ENCODE measurements at places on chromosomes 16 and 17. TPM values are rescaled to one million over a fixed set of nuclear protein-coding genes. Genes with fewer than 3 reads are reported as not detected.

PLD6 gene
- 8.8 TPM for total RNA-seq

ITGAD gene
- not detected for total RNA-seq

KRT31 gene
- 0.86 TPM for total RNA-seq

SLC52A1 gene
- total RNA-seq: not detected

CMTM2 gene
- not detected for total RNA-seq

TMED6 gene
- not detected for total RNA-seq

KRTAP4-4 gene
- total RNA-seq: not detected

TRAF4 gene
- 248 TPM for total RNA-seq

KATNIP gene
- total RNA-seq: 10.7 TPM

KRTAP2-3 gene
- not detected for total RNA-seq

LLGL2 gene
- 0.75 TPM for total RNA-seq

AFMID gene
- total RNA-seq: 23.9 TPM

TBC1D3I gene
- total RNA-seq: 0.13 TPM

HID1 gene
- total RNA-seq: 3.0 TPM

TBC1D3E gene
- total RNA-seq: not detected

EVI2A gene
- total RNA-seq: 48.6 TPM

POLDIP2 gene
- total RNA-seq: 118 TPM

GRCh38 chr17:1413281-1413791 is 13.3 kb upstream of the YWHAE start:
- DNase-seq: peak; percentile 96

- DNase-seq: no peak
These were observed 25.7 kb downstream of the MINK1 start for GRCh38 chr17:4858882-4859260.

DNA sequence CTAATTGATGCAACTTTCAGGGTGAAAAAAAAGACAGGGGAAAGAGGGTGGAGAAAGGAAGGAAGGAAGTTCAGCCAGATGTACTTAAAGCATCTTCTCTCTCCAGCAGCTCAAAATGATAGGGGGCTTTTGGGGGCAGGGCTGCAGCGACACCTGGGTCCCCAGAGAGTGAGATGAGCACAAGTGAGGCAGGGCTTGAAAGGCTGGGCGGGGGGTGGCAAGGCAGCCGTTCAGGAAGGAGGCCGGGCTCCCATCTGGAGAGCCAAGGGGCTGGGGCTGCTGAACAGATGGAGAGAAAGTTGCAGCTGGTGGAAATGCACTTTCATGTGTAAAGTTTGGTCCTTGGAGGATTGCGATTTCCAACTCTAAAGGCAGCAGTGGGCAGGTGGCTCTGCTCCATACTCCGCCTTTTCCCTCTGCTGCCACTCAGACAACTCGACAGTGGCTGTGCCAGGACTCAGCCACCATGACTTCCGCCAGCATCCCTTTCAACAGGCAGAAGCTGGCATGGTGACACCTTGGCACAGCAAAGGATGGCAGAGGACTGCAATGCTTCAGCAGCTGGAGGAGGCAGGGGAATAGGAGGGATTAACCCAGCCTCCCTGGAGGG is 7.7 kb downstream of the SLC35B1 start:
- DNase-seq: no peak

GRCh38 chr17:16262201-16262600 is 45.2 kb downstream of the PIGL start:
- DNase-seq: no peak

DNA sequence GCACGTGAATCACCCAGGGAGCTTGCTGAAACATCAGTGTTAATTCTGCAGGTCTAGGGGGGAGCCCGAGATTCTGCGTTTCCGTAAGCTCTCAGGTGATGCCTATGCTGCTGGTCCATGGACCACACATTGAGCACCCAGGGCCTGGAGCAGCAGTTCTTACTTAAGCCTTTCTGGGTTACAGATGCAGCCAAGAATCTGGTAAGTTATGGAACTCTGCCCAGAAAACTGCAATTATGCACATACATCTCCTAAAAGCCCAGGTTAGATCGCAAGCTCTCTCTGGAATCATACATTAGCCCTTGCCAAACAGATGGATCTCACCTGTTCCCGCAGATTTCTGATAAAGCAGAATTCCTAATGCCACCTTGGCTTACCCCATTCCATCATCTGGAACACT is 265.9 kb upstream of the SALL1 start:
- no peak for DNase-seq

- no peak for DNase-seq
These were observed 13.3 kb upstream of the SBK1 start for GRCh38 chr16:28279006-28279405.

GRCh38 chr16:55911616-55912015 is 36.4 kb upstream of the CES5A start:
- DNase-seq: no peak

GRCh38 chr16:65975049-65975708 is 391.3 kb upstream of the CDH5 start:
- DNase-seq: no peak

- no peak for DNase-seq
These were observed 3.8 kb downstream of the NLK start for GRCh38 chr17:28046034-28046825.

- no peak for DNase-seq
These were observed 11.3 kb downstream of the RFFL start for GRCh38 chr17:35052241-35052610.

- peak; percentile 28 for DNase-seq
These were observed 1.1 kb upstream of the MYH11 start for GRCh38 chr16:15857724-15858560.

DNA sequence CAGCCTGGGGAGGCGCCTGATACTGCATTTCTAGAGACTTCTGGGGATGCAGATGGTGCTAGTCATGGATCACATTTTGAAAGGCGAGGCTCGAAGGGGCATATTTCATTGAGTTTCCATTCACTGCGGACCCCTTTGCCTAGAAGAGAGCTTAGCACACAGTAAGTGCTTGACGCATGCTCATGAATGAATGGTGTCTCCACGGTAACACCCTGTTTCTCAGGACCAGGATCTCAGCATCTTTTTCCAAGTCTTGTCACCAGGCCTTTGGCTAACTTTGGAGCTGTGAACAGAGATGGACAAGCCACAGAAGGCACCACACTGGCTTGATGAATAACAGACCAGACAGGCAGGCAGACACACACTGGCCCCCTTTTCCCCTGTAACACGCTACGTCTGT is 151.3 kb downstream of the FOXL1 start:
- DNase-seq: no peak

- no peak for DNase-seq
These were observed 45.7 kb upstream of the CSNK2A2 start for GRCh38 chr16:58243528-58244004.

GRCh38 chr16:67530013-67530939 is 1.6 kb downstream of the RIPOR1 start:
- DNase-seq: peak; percentile 86

DNA sequence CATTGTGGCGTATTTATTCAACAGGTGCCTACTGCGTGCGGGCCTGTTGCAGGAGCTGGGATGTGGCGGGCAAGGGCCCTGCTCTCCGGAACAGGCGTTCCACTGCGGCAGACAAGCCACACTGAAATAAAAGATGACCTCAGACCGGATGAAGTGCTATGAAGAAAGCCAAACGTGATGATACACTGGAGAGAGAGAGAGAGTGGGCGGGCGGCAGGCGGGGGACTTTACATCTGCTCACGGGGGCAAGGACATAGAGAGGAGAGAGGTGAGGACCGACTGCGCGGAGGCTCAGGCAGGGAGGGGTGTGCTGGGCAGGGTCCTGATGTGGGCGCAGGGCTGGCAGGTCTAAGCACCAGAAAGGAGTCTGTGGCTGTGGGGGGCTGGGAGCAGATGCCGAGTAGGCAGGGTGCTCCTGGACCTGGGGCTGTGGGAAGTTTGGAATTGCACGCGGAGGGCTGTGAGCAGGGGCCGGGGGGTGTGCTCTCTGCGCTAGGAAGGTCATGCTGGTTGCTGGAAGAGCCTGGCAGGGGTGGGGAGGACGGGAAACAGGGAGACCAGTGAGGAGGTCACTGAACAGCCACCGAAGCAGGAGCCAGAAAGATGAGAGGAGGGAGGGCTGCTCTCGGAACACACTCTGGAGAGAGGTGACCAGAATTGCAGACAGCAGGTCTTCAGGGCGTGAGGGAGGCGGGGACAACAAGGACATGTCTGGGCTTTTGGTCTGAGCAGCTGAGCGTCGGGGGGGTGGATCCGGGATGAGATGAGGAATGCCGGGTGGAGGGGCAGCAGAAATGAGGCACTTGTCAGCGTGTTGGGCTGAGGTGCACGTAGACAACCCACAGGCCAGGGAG is 9.9 kb downstream of the MXRA7 start:
- peak; percentile 97 for DNase-seq

GRCh38 chr17:47315451-47316266 is 8.1 kb upstream of the EFCAB13 start:
- peak; percentile 66 for DNase-seq

DNA sequence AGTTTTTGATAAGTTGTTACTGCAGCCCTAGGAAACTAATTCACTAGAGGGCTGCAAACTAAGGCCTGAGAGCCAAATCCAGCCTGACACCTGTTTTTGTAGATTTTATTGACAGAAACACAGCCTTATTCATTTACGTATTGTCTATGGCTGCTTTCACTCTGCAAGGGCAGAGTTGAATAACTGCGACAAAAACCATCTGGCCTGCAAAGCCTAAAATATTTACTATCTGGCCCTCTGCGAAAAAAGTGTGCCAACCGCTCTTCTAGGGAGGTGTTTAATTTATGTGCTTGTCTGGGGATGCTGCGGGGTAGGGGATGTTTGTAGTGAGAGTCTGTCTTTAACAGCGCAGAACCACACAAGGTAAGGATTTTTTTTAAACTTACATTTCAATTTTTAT is 165.0 kb upstream of the RBFOX1 start:
- DNase-seq: no peak

DNA sequence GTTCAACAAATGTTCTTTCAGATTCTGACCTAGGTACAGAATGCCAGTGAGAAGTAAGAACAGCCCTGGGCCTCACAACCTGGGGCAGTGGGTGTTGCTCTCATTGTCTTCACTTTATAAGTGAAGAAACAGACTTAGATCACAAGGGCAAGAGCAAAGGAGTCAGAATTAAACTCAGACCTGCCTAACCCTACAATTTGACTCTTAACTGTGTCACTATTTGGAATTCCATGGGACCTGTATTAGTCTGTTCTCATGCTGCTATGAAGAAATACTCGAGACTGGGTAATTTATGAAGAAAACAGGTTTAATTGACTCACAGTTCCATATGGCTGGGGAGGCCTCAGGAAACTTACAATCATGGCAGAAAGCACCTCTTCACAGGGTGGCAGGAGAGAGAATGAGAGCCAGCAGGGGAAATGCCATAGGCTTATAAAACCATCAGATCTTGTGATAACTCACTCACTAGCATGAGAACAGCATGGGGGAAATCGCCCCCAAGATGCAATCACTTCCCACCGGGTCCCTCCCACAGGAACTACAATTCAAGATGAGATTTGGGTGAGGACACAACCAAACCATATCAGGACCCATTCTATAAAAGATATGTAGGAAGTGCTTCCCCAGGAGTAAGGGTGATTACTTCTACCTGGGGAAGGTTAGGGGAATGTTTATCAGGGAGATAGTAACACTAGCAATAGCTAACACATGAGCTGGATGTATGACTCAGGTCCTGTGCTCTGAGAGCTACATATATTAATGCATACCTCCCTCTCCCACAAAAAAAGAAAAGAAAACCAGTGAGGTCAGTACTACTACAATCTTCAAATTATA is 270.1 kb downstream of the SOX9 start:
- DNase-seq: no peak

GRCh38 chr17:35879773-35880654 is at the start of gene CCL5:
Gene CCL5, minus strand, starts transcription at chr17:35880360.
- DNase-seq: no peak

GRCh38 chr16:67703626-67704025 is 15.5 kb downstream of the GFOD2 start:
- DNase-seq: no peak

DNA sequence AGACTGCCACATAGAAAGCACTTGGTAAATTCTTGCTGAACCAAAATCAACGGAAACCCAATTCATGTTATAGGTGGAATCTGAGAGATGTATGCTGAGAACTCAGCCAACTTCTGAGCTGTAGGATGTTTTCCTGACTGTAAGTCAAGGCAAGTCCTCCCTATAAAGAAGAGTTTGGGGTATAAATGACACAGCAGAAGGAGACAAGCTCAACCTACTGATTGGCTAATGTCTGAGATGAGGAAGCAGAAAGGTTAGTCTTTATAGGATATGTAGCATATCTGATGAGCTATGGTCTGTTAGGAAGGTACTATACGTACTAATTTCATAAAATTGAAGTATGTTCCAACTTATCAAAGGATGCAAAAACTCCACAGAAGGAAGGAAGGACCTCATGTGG is 99.5 kb downstream of the XYLT1 start:
- no peak for DNase-seq

DNA sequence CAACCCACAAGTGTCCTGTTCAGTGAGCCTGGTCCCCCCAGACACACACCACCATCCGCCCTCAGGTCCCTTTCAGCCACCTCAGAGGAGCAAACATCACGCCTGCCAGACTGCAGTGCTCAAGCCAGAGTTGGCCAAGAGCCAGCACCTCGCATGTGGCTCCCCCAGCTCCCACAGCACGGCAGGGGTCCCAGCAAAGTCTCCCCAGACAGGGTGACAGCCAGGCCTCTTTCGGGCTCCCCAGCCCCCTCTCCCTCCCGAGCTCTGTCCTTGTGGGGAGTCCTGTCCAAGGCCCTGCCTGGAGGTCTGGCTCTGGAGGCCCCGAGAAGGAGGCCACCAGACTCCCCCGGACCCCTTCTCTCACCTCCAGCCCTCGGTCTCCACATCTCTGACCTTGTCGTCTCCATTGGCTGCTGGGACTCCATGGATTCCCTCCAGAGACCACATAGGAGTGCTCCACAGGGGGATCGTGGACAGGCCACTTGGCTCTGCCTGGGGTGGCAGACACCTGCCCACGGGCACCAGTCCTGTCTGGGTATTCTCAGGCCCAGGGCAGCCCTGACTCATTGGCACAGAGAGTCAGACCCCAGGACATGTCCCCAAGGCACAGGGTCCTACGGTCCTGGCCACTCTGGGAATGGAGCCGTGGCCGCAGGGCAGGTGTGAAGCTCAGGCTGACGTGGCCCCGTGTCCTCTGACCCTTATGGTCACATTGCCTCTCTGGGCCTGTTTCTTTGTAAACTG is 1.8 kb upstream of the MYADML2 start:
- DNase-seq: no peak

DNA sequence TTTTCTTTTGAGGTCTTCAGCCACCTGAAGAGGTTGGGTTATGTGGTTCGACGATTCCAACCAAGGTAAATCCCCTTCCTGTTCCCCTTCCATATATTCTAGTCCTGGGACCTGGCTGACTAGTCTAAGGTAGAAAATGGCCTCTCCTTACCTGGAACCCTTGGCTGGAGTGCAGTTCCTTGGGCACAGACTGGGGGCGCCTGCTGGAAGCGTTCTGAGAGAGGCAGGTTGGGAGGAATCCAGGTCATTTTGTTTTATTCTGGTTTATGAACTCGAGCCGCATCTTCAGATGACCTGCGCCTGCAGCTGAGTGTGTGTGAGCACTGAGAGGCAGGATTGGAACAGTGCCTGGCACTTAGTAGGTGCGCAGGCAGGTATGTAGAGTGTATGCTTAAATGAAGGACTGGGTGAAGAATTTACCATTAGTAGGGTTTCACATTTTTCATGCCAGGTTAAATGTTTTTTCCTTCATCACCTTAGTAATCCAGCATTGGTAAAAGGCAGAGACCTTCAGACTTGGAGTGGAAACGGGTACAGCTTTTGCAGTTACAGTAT is 2.7 kb downstream of the TSEN54 start:
- DNase-seq: no peak

All from myocyte (in vitro differentiated cells).